Cerebellar cortex (tissue), 1 donor: ENCODE measurements at places on chromosomes 12 and 14.

DNA sequence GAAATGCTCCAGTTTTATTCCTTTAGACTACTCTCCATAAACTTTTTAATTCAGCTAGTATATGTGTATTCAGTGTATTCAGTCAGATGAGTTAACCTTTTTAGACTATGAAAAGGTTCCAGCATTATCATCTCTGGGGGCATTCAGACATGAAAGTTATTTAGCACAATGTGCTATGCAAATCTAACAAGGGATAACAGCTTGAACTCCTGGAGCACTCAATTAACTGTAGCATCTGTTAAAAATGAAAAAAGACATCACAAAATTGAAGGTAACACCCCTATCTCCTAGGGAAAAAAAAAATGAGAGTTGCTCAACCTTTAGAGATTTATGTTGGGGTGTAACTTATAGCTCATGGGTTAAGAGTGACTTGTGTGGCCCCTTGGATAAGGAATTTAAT is 211.5 kb downstream of the PHLDA1 start:
- DNase-seq = peak; percentile 5

- DNase-seq = no peak
These were observed 1150.0 kb downstream of the FSCB start for GRCh38 chr14:43356979-43357545.

DNA sequence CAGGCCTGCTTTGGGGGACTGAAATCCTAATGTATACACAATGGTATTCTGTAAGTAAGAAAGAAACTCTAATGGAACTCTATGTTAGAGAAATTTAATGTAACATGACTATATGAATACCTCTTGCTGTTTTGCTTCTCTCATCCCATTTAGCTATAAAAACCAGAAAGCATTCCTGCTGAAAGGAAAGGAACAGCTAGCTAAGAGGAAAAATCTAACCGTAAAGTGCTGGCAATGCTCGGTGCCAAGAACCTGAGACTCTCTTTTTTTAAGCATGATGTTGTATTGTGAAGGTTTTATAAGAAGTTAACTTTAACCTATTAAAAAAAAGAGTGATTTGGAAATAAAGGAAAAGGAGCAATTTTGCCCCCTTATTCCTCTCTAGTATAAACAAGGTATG is 75.6 kb upstream of the DACT1 start:
- DNase-seq = no peak

GRCh38 chr12:91940826-91941570 is 204.6 kb downstream of the BTG1 start:
- DNase-seq = no peak

GRCh38 chr14:32697704-32698103 is 241.0 kb upstream of the NPAS3 start:
- no peak for DNase-seq

DNA sequence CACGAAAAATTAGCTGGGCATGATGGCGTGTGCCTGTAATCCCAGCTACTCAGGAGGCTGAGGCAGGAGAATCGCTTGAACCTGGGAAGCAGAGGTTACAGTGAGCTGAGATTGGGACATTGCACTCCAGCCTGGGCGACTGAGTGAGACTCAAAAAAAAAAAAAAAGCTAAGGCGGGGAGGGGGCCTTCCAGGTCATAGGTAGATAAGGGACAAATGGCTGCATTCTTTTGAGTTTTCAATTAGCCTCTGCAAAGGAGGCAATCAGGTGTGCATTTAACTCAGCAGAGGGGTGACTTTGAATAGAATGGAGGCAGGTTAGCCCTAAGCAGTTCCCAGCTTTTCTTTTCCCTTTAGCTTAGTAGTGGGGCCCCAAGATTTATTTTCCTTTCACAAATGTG is 743 bp upstream of the AACS start:
- DNase-seq = no peak

GRCh38 chr14:85057221-85057620 is 472.7 kb upstream of the FLRT2 start:
- DNase-seq = no peak

- DNase-seq = no peak
These were observed 17.1 kb downstream of the KIAA0586 start for GRCh38 chr14:58444627-58445026.

DNA sequence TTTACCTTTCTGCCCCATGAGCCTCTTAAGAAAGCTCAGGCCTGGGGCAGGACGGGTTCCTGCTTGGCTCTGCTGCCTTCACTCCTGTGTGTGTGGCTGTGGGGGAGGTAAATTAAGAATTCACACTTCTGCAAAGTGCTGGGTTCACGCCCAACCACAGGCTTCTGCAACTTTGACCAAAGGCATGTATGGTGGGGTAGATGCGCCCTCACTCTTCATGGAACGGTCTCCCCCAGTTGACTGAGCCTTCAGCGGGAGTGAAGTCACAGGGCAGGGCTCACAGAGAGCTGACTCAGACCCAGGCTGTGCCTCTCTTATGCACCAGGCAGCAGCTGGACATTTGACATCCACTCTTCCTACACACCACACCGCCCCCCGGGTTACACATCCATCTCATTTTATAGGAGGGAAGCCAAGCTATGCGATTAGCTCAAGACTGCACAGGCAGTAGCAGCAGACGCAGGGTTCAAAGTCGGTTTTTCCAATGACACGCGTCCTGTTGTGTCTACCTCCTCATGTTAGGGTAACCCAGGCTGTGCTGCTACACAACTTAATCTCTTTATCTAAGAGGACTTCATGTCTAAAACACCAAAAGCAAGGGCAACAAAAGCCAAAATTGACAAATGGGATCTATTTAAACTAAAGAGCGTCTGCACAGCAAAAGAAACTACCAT is 15.4 kb upstream of the BCL11B start:
- DNase-seq = no peak

GRCh38 chr12:62466018-62466593 is 520 bp upstream of the MON2 start:
- DNase-seq = peak; percentile 66

GRCh38 chr12:8018666-8019581 is 13.6 kb upstream of the FOXJ2 start:
- peak; percentile 73 for DNase-seq

DNA sequence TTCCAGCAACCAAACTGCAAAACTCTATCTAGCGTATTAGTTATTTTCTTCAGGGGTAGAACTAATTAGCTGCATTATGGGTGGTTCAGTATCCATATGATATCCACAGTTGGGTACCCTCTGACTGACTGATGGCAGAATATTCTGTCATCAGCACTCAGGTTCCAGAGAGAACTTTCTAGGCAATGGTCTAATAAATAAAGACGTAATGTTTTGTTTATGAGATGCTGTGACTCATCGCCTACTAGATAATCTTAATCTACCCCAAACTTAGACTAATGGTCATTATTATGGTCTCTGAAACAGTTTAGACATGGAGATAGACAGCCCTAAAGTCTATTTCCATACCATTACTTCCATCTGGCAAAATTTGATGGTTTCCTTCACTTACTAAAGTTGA is 220.1 kb downstream of the MED13L start:
- no peak for DNase-seq

DNA sequence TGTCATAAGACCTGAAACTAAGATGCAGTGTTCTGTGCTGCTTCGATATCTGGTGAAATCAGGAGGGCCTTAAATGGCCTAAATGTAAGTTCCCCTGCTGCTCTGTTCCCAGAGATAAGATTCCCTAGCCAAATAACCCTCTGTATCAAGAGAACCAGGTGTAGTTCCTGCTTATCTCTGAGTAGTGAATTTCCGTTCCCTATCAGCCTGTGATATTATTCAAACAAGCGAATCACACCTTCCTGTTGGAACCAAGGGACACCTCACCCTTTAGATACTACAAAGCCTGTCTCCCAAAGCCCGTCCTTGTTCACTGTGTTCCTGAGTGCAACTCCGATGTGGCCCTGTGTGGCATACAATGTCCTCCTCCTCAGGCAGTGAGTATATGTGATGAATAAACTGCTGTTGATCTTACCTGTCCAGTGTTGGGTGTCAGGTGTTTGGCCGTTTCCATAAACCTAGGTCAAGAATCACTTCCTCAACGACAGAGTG is 52.2 kb upstream of the COCH start:
- no peak for DNase-seq

DNA sequence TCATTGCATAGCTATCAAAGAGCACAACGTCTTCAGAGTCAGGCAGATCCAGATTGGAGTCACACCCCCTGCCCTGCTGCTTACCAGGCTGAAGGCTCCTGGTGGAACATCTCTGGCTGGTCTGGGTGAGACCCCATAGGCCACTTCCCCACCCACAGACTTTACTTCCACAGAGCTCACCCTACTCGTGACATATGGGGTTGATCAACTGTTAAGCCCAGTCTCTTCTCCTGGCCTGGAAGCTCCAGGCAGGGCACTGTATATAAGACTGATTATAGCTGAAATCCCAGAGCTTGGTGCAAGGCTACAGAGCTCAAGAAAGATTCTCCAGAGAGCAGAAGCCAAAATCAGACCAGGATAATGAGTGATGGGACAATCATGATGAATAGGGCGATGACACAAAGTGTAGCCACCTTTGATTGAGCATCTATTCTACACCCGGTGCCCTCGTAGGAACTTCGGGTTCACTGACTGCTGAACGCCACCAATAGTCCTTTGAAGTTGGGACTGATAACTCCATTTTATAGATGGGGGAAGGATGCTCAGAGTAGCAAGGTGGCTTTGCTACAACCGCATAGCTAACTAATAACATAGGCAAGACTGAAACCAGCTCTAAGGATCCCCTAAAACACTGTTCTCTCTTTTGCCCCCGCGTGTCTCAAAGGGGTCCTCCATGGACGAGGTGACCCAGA is 287.8 kb downstream of the BCL11B start:
- DNase-seq = no peak

DNA sequence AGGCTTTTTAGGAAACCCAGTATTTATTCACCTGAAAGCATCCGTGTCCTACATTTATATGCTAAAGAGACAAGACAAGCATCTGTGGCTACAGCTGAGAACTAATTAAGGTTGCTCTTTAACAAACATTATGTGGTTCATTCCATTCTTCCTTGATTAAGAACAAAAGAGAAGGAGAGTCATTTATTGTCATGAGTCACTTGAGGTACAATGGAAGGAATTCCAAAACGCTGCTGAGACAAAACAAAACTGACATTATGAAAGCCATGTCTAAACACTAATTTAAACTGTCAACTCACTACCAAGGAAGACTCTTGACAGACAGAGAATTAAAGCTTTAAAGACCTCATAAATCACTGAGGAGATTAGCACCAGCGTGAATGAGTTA is 214.4 kb downstream of the BMP4 start:
- no peak for DNase-seq

DNA sequence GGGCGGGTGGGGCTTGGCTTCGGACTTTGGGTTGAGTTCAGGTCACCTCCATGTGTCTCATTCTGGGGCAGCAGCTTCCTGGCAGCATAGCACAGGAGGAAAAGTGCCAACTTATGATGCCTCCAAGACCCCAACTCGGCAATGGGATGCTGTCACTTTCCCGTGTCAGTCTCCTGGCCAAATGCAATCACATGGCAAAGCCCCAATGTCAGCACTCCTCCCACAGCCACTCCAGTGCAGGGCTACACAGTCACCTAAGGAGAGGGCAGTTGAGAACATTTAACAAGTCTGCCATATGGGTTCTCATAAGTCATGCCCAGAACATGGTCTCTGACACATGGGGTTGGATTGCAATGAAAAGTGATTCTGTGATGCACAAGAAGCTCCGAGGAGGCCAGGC is 26.7 kb downstream of the ELK3 start:
- DNase-seq = no peak

- no peak for DNase-seq
These were observed 14.7 kb upstream of the CAND1 start for GRCh38 chr12:67254372-67255026.

GRCh38 chr12:116324654-116325335 is 47.3 kb upstream of the MED13L start:
- DNase-seq = no peak

GRCh38 chr12:49352351-49352750 is 5.7 kb downstream of the DNAJC22 start:
- DNase-seq = no peak

- DNase-seq = peak; percentile 76
These were observed 172.7 kb downstream of the CAND1 start for GRCh38 chr12:67441736-67442346.

GRCh38 chr12:104957719-104958000 is 430 bp downstream of the SLC41A2 start:
- DNase-seq = peak; percentile 54

DNA sequence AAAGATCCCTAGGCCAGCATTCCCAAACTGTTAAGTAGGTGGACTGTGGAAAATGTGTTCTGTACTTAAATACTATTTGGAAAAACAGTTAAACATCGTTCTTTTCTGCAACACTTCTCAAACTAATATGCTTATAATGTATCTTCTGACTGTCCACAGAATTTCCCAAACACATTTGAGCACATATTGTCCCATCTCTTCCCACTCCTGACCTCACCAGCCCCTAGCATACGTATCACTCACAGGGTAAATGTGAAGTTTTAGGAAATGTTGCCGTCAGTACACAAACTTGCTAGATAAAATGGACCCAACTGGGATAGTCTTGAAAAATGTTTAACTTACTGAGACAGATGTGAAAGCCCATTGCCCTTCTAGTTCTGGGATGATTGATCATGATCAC is 27.7 kb downstream of the ARID2 start:
- DNase-seq = no peak

GRCh38 chr12:42099433-42099832 is 45.2 kb downstream of the GXYLT1 start:
- no peak for DNase-seq

DNA sequence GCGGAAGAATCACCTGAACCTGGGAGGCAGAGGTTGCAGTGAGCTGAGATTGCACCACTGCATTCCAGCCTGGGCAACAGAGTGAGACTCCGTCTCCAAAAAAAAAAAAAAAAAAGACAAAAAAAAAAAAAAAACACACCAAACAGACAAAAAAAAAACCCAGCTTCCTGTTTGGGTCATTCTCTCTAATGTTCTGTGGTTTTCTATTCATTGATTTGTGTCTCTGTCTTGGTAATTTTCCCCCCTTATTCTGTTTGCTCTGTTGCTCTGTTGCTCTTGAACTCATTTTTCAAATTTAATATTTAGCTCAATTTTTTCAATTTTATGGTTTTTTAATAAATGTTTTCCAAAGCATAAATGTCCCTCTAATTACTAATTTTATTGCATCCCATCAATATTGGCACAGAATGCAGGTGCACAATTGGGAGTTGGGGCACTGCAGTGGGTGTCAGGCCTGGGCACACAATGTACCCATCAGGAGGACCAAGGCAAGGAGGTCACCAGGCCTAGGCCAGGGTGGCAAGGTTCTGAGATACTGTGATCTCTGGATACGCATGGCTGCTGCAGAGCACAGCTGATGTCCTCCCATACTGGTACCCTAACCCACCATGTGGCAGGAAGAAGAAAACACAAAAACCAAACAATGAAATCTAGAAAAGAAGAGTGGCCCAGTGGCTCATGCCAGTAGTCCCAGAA is 8.0 kb upstream of the GNPTAB start:
- DNase-seq = no peak

DNA sequence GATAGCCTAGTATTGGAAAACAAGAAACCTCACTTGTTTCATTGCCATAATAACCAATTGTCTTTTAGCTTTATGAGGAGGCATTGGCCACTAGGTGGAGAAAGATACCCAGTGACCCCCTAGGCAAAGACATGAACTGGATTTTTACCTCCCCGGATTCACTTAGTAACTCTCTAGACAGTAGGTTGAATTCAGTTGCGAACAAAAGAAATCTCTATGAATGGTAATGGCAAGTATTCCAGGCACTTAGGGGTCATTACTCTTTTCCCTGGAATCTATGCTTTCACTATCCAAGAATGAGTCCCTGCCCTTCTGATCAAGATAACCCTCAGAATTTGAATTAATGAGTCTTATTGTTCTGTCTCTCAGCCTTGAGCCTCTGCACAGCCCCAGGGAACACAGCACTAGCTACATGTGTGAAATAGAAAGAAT is 29.5 kb upstream of the RHOJ start:
- peak; percentile 61 for DNase-seq
